CD4-positive, alpha-beta memory T cell (primary cell): ENCODE measurements at places on chromosomes 12 and 14. TPM values are rescaled to one million over a fixed set of nuclear protein-coding genes. Genes with fewer than 3 reads are reported as not detected.
A peak's percentile ranks its signal among the peaks of the same experiment; 100 is the strongest.

GRCh38 chr14:105205673-105206208, 24.6 kb upstream of the NUDT14 start:
- H3K27ac ChIP-seq = no peak overlapping the region
- no peaks in the 10 kb centered on the region for H3K36me3 ChIP-seq
- no peak for DNase-seq
- no peaks in the 10 kb centered on the region for H3K27me3 ChIP-seq

GRCh38 chr12:54926246-54926645, 58.3 kb downstream of the TESPA1 start:
- H3K27me3 ChIP-seq = no peaks in the 10 kb centered on the region
- no peak overlapping the region for H3K27ac ChIP-seq
- H3K36me3 ChIP-seq = no peaks in the 10 kb centered on the region
- no peaks in the 10 kb centered on the region for H3K4me1 ChIP-seq
- no peak for DNase-seq

TAS2R19 gene
- 3.1 TPM for total RNA-seq

- peaks cover 6% of the 10 kb centered on the region for H3K36me3 ChIP-seq
- no peak for DNase-seq
- no peak overlapping the region for H3K4me3 ChIP-seq
- peaks cover 14% of the 10 kb centered on the region for H3K4me1 ChIP-seq
- H3K27ac ChIP-seq = no peak overlapping the region
Measured at GRCh38 chr12:53044896-53045695, 4.8 kb upstream of the TNS2 start.

- H3K27ac ChIP-seq = no peak overlapping the region
- DNase-seq = no peak
- H3K36me3 ChIP-seq = no peaks in the 10 kb centered on the region
- no peaks in the 10 kb centered on the region for H3K27me3 ChIP-seq
Measured at GRCh38 chr14:51774209-51774608, 86.2 kb upstream of the GNG2 start.

DNA sequence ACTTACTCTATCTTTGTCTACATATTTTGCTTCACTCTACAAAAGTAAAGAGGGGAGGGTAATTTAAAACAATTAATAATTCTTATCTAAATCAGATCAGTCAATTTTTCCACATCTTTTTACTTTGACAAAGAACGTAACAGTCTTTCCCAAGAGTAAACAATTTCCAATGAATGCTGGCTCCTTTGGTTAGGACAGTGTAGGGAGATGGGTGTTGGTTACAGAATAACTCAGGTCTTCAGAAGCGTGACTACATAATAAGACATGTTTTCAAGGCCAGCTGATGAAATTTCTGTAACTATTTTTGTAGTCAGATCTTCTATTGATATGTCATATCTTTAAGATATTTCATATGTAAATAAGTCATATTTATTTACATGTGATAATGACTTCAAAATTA, 183.0 kb upstream of the CAND1 start:
- no peak overlapping the region for H3K4me3 ChIP-seq
- no peaks in the 10 kb centered on the region for H3K36me3 ChIP-seq
- no peak for DNase-seq
- no peak overlapping the region for H3K27ac ChIP-seq
- H3K27me3 ChIP-seq = peaks cover 4% of the 10 kb centered on the region

- no peaks in the 10 kb centered on the region for H3K27me3 ChIP-seq
- no peak for DNase-seq
- no peak overlapping the region for H3K27ac ChIP-seq
Measured at GRCh38 chr12:74401966-74402365, 135.7 kb upstream of the ATXN7L3B start.

PSMD9 gene
- 42.7 TPM for total RNA-seq

IRAK3 gene
- total RNA-seq = 0.44 TPM

KRT77 gene
- not detected for total RNA-seq

- DNase-seq = peak; percentile 39
- H3K4me1 ChIP-seq = peaks cover 3% of the 10 kb centered on the region
- no peaks in the 10 kb centered on the region for H3K27me3 ChIP-seq
Measured at GRCh38 chr14:21840765-21841164, 167.1 kb upstream of the OR4E1 start.

DNA sequence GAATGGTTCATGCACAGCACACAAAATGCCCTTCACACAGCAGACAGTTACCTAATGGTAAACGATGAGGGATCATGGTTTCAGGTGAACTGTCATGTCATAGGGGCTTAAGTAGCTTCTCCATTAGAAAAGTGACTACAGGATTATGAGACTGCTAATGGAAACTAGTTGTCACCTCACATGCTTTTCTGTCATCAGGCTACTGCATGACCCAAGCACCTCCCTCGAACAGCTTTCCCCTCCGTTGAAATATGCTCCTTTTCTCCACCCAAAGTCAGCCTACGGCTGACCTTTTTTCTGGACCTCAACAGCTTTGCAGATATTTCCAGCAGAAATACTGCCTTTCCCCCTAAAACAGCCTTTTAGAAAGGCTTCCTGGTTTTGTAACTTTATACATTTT, 467.3 kb downstream of the EGLN3 start:
- no peak overlapping the region for H3K27ac ChIP-seq
- no peaks in the 10 kb centered on the region for H3K27me3 ChIP-seq
- H3K4me3 ChIP-seq = no peak overlapping the region

DNA sequence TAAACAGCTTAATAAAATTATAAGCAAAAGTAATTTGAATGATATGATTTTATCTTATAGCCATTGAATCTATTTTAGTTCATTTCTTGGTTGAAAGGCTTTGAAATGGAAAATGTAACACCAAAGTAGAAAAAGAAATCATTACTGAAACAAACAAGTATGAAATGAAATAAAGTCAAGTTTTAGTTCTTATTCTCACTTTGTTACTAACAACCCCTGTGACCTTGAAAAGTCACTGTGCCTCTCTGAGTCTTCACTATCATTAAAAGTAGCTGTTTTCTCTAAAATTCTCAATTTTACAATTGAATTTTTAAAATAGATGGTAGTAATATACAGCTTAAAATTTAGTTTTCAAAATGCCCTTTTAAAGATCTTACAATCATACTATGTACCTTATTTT, 32.4 kb upstream of the SLC17A8 start:
- no peak for DNase-seq
- H3K27me3 ChIP-seq = no peaks in the 10 kb centered on the region
- H3K27ac ChIP-seq = no peak overlapping the region
- H3K4me1 ChIP-seq = no peaks in the 10 kb centered on the region
- no peak overlapping the region for H3K4me3 ChIP-seq
- peaks cover 3% of the 10 kb centered on the region for H3K36me3 ChIP-seq

GRCh38 chr12:56298828-56299227, 1.3 kb downstream of the CS start:
- peaks cover 61% of the 10 kb centered on the region for H3K4me1 ChIP-seq
- H3K27me3 ChIP-seq = no peaks in the 10 kb centered on the region
- peak overlapping the region; percentile 83 for H3K4me3 ChIP-seq
- peaks cover 4% of the 10 kb centered on the region for H3K36me3 ChIP-seq
- DNase-seq = no peak
- peak overlapping the region; percentile 99 for H3K27ac ChIP-seq

GRCh38 chr12:31031951-31032335, 41.7 kb upstream of the DDX11 start:
- H3K4me1 ChIP-seq = no peaks in the 10 kb centered on the region
- H3K36me3 ChIP-seq = no peaks in the 10 kb centered on the region
- DNase-seq = no peak
- no peaks in the 10 kb centered on the region for H3K27me3 ChIP-seq
- H3K4me3 ChIP-seq = no peak overlapping the region

DNA sequence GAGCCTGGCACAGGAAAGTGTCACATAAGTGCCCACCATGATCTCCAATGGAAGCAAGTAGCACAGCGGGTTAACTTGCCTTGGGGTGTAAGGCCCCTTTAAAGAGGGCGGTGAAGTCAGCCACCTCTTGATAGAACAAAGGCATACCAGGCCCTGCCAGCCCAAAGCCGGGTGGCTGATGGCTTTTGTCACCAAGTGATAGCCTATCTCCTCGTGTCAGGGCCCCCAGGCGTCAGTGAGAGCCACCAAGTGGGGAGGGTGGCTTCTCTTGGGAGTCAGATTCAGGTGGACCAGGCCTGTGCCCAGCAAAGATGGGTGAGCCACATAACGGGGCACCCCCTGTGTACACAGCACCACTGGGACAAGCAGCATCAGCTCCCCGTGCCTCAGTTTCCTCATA, 8.3 kb upstream of the MYL2 start:
- no peak overlapping the region for H3K4me3 ChIP-seq
- no peak overlapping the region for H3K27ac ChIP-seq
- no peaks in the 10 kb centered on the region for H3K4me1 ChIP-seq
- H3K36me3 ChIP-seq = no peaks in the 10 kb centered on the region
- no peaks in the 10 kb centered on the region for H3K27me3 ChIP-seq

ESYT1 gene
- 258 TPM for total RNA-seq

- no peak for DNase-seq
- H3K36me3 ChIP-seq = no peaks in the 10 kb centered on the region
- H3K4me1 ChIP-seq = peaks cover 9% of the 10 kb centered on the region
- H3K4me3 ChIP-seq = no peak overlapping the region
Measured at GRCh38 chr12:42472376-42472775, 117.2 kb downstream of the PRICKLE1 start.

GRCh38 chr12:40980427-40980961, 207.6 kb upstream of the PDZRN4 start:
- H3K4me1 ChIP-seq = no peaks in the 10 kb centered on the region
- H3K4me3 ChIP-seq = no peak overlapping the region
- no peak overlapping the region for H3K27ac ChIP-seq
- H3K27me3 ChIP-seq = no peaks in the 10 kb centered on the region
- H3K36me3 ChIP-seq = no peaks in the 10 kb centered on the region

DNA sequence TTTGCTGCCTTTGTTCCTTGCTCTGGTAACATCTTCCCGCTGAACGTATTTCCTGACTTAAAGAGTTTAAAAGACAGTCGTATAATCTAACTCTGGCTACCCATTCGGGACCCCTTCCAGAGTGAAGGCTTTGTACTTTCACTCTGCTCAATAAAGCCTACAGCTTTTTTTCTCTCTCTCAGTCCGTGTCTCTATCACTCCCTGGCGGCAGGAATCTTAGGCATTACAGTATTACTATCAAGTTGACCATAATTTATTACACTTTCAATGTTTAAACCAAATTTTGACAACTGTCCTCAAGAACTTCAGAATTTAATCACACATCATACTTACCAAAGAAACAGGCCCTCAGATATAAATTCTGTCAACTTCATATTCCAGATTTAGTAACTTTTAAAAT, 967.9 kb downstream of the FSCB start:
- H3K4me3 ChIP-seq = no peak overlapping the region
- no peaks in the 10 kb centered on the region for H3K4me1 ChIP-seq
- no peaks in the 10 kb centered on the region for H3K36me3 ChIP-seq
- no peak overlapping the region for H3K27ac ChIP-seq
- H3K27me3 ChIP-seq = no peaks in the 10 kb centered on the region
- DNase-seq = no peak

- no peak overlapping the region for H3K27ac ChIP-seq
- no peaks in the 10 kb centered on the region for H3K4me1 ChIP-seq
- no peaks in the 10 kb centered on the region for H3K36me3 ChIP-seq
Measured at GRCh38 chr14:69344171-69344570, 53.9 kb downstream of the ERH start.

- no peak overlapping the region for H3K27ac ChIP-seq
- no peaks in the 10 kb centered on the region for H3K27me3 ChIP-seq
- no peak overlapping the region for H3K4me3 ChIP-seq
- H3K36me3 ChIP-seq = no peaks in the 10 kb centered on the region
- no peaks in the 10 kb centered on the region for H3K4me1 ChIP-seq
Measured at GRCh38 chr12:99920353-99920960, 64.3 kb downstream of the ANKS1B start.

SCN8A gene
- total RNA-seq = 0.23 TPM

GRCh38 chr14:76235628-76236027, 83.9 kb downstream of the GPATCH2L start:
- DNase-seq = no peak
- no peaks in the 10 kb centered on the region for H3K36me3 ChIP-seq
- no peaks in the 10 kb centered on the region for H3K4me1 ChIP-seq
- no peak overlapping the region for H3K27ac ChIP-seq
